Activated CD4-positive, alpha-beta memory T cell treated with anti-CD3 and anti-CD28 coated beads for 36 hours (primary cell): ENCODE measurements at places on chromosomes 1 and 21.

DNA sequence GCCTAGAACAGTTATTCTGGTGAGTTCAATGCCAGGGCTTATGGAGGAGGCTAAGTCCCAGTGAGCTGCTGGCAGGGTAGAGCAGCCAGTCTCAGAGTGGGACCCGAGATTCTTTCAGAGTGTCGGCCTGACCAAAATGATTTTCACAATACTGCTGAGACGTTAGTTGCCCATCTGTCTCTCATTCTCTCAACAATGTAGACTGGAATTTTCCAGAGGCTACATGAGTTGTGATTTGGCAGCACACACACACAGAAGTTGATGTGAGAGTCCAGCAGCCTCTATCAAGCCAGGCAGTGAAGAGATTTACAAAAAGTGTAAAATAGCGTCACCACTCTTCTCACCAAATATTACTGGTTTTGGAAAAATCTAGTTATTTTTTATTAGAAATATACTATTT, 21.7 kb downstream of the CACNA1S start:
- DNase-seq: no peak

GRCh38 chr1:202247837-202248795, 54.5 kb downstream of the LGR6 start:
- no peak for DNase-seq

- DNase-seq: no peak
Measured at GRCh38 chr1:200304171-200304570, 105.7 kb downstream of the ZNF281 start.

DNA sequence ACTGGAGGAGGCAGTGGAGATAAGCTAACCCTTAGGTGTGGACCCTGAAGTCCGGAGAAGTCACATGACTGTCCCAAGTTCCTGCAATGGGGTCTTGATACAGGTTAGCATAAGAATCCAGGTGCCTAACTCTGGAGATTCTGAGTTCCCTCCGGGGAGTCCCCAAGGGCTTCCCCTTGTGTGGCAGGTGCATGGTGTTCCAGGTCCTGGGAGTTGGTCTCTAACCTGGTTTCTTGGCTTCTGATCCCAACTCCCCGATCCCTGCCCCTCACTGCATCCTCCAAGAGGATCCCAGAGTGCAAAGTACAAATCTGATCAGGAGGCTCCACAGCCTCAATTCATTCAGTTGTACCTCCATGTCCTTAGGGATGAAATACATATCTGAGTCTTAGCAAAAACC, 9.3 kb upstream of the C8A start:
- DNase-seq: no peak

DNA sequence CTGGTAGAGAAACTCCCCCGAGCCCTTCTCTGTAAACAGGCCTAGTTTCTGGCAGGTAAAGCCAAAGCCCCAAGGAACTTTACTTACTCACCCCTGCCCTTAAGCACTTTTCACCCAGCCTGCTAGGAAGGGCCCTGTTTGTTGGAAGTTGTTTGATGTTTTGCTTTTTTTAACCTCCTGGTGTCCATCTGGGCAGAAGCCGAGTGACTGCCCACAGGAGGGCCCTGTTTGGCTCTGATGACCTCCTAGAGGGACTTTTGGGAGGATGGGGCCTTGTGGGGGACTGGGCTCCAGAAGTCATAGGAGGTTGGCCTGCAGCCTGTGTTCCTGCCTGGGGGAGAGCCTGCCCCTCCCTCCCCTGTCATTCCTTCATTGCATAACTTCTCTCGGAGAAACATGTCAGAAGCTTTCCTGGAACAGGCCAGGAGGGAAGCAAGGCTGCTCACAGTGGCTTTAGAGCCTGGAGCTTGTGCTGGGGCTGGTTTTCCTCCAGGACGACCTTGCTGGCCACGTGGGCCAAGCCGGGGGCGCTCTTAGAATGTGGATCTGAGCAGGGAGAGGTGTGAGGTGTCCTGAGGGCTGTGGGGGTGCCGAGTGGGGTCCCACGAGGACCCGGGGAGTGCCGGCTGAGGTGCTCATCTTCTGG, 33.9 kb downstream of the COQ8A start:
- no peak for DNase-seq

DNA sequence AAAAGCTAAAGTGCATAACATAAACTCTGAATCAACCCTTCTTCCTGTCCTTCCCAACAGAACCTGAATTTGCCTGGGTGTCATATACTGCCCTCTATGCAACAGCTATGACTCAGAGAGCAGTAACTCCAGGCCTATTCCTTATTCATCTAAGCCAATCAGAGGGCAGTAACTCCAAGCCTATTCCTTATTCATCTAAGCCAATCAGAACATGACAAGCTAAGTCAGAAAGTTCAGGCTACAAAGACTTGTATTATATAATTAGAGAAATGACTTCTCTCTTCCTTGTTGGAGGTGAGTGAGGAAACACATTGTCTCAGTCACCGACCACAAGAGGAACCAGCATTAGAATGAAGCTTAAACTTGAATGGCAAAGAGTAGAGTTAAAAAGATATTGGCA, 26.2 kb upstream of the TADA1 start:
- DNase-seq: no peak

GRCh38 chr1:37601441-37601840, 5.7 kb upstream of the GNL2 start:
- DNase-seq: no peak

- DNase-seq: no peak
Measured at GRCh38 chr1:214983126-214983869, 99.2 kb upstream of the KCNK2 start.
